ENCODE measurements at places on chromosomes 4 and X.

DNA sequence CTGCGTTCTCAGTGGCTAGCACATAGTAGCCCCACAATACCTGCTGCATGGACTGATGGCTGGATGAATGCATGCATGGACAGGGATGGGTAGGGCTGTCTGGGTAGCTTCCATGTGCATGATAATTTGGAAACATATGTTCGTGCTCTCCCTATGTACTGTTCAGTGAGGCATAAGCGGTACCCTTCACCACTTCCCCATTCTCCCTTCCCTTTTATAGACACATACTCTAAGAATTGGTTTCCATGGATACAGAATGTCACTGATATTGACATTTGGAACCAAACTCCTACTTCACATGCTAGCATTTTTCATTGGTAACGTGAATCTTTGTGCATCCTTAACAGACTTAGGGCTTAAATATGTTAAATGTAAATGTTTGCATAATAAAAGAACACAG lies 20.4 kb downstream of the USP46 start:
- DNase-seq = no peak

- no peak for DNase-seq
These were observed 23.8 kb upstream of the ARHGAP10 start for GRCh38 chr4:147707892-147708672.

DNA sequence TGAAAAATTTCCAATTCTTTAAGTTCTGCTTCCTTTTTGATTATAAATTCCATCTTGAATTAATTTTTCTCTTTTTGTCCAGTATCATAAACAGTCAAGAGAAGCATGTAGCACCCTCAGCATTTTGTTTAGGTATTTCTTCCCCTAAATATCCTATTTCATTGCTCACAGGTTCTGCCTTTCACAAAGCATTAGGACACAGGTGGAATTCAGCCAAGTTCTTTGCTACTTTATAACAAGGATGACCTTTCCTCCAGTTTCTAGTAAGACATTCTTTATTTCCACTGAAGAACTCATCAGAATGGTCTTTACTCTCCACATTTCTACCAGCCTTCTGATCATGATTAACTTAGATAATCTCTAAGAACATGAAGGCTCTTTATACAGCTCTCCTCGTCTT lies 7.4 kb downstream of the SLC9B1 start:
- no peak for DNase-seq

DNA sequence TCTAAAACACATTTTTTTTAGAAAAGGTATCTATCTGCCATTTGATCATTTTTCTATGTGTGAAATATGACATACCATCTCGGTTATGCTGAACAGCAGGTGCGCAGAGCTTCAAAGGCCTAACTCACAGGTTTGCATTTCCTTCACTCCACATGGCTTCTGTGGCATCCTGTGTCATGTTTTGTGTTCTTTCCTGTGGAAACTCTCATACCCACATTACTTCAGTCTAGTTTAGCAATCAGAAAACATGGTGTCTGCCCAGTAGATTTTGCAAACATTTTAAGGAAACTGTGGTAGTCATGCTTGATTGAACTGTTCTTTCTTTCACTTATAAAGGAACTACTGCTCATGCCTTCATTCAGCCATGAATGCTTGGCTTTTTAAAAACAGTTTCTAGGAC lies 11.3 kb upstream of the ARAP2 start:
- no peak for DNase-seq

- no peak for DNase-seq
These were observed 41.5 kb upstream of the ZXDA start for GRCh38 chrX:57951666-57952319.

All from stimulated activated CD8-positive, alpha-beta memory T cell treated with anti-CD3 and anti-CD28 coated beads, Interleukin-7, amount 100 ng/mL, for 24 hours (primary cell).